ENCODE measurements at places on chromosomes 4 and X. TPM values are rescaled to one million over a fixed set of nuclear protein-coding genes. Genes with fewer than 3 reads are reported as not detected.

GRCh38 chrX:50483283-50483682 lies 12.7 kb upstream of the DGKK start:
- DNase-seq = no peak

DNA sequence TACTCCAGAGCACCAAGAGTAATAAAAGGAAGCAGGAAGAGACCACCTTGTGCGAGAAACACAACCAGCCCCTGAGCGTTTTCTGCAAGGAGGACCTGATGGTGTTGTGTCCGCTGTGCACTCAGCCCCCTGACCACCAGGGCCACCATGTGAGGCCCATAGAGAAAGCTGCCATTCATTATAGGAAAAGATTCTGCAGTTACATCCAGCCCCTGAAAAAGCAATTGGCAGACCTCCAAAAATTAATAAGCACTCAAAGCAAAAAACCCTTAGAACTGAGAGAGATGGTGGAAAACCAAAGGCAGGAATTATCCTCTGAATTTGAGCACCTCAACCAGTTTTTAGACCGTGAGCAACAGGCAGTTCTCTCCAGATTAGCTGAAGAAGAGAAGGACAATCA lies 5.7 kb downstream of the TRIM75 start:
- no peak for DNase-seq

GRCh38 chrX:153944140-153944799 lies at the start of gene RENBP:
Gene RENBP, minus strand, starts transcription at chrX:153944643. Its CDS starts 33 bp downstream, at chrX:153944610.
- no peak for DNase-seq

GRCh38 chrX:114842181-114842580 lies 175.2 kb downstream of the IL13RA2 start:
- no peak for DNase-seq

GRCh38 chrX:73668779-73669178 lies 105.8 kb downstream of the CHIC1 start:
- no peak for DNase-seq

GRCh38 chr4:152509595-152510225 lies 26.2 kb downstream of the FBXW7 start:
- no peak for DNase-seq

DNA sequence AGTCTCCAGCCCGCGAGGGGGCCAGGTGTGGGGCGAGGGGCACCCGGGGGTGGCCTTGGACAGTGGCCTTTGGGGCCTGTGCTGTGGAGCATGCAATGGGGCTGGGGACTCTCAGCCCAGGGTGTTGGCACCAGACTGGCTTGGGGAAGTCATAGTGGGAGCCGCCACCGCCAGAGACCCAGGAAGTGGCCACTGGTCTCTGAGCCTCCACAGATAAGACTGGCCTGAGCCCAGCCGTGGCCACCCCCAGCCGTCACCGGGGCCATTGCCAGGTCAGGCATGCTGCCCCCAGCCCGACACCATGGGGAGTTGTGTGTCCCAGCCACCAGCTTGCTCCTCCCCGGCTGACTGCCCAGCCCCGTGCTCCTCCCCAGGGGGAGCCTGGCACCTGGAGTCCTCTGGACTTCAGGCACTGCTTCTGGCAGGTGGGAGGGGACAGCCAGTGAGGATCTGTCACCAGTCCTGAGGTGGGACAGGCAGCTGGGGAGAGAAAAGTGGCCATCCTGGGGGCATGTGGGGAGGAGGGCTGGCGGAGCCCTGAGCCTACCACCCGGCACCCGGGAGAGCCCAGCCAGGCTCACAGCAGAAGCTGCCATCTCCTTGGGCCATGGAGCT lies 32.5 kb downstream of the TACC3 start:
- DNase-seq = no peak

DNA sequence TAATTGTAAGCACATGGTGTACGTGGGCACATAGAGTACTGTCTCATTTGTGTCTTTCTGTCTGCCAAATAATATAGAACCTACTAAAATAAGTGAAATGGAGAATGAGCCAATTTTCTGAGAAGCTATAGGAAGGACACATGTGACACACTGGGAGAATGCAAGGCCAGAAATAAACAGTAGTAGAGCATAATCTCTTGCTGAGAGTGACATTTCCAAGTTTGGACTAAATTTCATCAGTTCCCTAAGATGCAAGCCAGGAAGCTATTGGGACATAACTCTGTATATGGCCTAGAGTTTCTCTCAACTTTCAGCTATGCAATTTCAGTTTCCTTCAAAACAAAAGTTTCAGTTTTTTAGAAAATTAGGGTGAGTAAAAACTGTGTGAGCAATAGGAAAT lies 638.7 kb downstream of the PCDH18 start:
- no peak for DNase-seq

GRCh38 chrX:40496728-40497127 lies 84.0 kb upstream of the ATP6AP2 start:
- no peak for DNase-seq

DNA sequence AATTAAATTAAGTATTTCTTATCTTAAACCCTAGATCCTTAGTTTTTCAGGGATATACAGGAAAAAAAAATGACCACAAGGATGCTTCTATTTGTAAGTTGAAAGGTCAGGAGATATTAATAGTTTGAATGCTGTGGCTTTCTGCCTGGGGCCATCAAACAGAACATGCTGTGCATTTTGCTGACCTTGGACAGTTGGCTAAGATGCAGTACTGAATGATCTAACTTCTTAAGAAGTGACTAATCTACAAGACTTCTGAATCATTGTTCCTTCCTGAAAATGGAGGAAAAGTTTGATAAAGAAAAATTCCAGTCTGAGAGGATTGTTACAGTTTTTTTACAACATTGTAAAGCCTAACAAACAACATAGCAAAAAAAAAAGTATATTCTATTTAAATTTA lies 237.8 kb upstream of the JADE1 start:
- peak; percentile 95 for DNase-seq

- DNase-seq = no peak
Measured at GRCh38 chrX:153773218-153773611, 7.6 kb upstream of the SRPK3 start.

GRCh38 chrX:1185561-1185960 lies 26.9 kb downstream of the CRLF2 start:
- no peak for DNase-seq

GRCh38 chr4:24809376-24809775 lies 14.0 kb downstream of the SOD3 start:
- DNase-seq = no peak

GRCh38 chr4:112279025-112279881 lies 6.5 kb downstream of the TIFA start:
- no peak for DNase-seq

- peak; percentile 46 for DNase-seq
Measured at GRCh38 chr4:150960818-150961217, 54.3 kb downstream of the LRBA start.

DNA sequence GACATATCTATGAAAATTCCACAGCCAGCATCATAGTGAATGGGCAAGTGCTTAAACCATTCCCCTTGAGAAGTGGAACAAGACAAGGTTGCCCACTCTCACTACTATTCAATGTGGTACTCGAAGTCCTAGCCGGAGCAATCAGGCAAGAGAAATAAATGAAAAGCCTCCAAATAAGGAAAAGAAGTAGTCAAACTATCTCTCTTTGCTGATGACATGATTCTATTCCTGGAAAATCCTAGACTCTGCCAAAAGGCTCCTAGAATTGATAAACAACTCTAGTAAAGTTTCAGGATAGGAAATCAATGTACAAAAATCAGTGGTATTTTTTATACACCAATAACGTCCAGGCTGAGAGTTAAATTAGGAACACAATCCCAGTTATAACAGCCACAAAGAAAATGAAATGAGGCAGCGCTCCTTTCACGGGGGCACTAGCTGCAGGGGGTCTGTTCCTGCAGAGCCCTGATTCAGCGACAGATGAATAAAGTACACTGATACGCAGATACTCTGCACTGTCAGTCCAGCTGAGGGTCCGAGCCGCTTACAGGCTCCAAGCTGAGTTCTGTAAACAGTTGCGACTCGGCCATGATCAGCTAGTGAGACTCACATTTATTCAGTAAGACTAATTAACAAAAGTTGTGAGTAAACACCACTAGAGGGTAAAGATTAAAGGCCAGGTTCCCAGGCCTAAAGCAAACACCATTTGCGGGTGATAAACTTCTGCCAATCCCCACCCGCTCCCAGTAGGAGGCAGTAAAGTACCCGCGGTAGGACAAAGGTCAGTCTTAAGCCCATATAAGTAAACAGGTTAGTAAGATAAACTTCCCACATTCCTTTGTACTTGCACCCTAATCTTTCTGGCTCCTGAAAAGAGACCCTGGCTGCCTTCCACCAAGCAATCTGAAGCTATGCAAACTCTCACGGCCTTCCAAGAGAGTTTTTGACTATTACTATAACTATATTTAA lies 290.6 kb upstream of the GRID2 start:
- DNase-seq = no peak

- no peak for DNase-seq
Measured at GRCh38 chrX:7904562-7904961, 22.7 kb downstream of the PNPLA4 start.

GRCh38 chr4:123767806-123768205 lies 371.2 kb downstream of the SPRY1 start:
- no peak for DNase-seq

- DNase-seq = no peak
Measured at GRCh38 chr4:182863501-182863900, 53.7 kb downstream of the DCTD start.

The BRS3 gene
- total RNA-seq = not detected

The PSAPL1 gene
- not detected for total RNA-seq

The RTL9 gene
- not detected for total RNA-seq

The GAGE1 gene
- not detected for total RNA-seq

The DCUN1D4 gene
- 50.6 TPM for total RNA-seq

The MND1 gene
- 7.7 TPM for total RNA-seq

The MSMO1 gene
- total RNA-seq = 127 TPM

The CCSER1 gene
- total RNA-seq = 1.8 TPM

The TRPC5OS gene
- not detected for total RNA-seq

The EXOC1L gene
- total RNA-seq = not detected

The CXorf65 gene
- total RNA-seq = not detected
